Fibroblast of lung (primary cell): ENCODE measurements at places on chromosomes 3 and 15. TPM values are rescaled to one million over a fixed set of nuclear protein-coding genes. Genes with fewer than 3 reads are reported as not detected.

ERICH6 gene
- under 0.01 TPM in 1 of 2 replicates, not detected in the other for total RNA-seq

FBXW12 gene
- not detected in 2 replicates for total RNA-seq

PFKFB4 gene
- total RNA-seq: 6.7 and 12.2 TPM in 2 replicates

GOLGA6L7 gene
- total RNA-seq: not detected in 2 replicates

C3orf80 gene
- 0.26 and 0.33 TPM in 2 replicates for total RNA-seq

HOMER2 gene
- 6.9 and 9.9 TPM in 2 replicates for total RNA-seq
